ENCODE measurements at places on chromosomes 1 and 21.

DNA sequence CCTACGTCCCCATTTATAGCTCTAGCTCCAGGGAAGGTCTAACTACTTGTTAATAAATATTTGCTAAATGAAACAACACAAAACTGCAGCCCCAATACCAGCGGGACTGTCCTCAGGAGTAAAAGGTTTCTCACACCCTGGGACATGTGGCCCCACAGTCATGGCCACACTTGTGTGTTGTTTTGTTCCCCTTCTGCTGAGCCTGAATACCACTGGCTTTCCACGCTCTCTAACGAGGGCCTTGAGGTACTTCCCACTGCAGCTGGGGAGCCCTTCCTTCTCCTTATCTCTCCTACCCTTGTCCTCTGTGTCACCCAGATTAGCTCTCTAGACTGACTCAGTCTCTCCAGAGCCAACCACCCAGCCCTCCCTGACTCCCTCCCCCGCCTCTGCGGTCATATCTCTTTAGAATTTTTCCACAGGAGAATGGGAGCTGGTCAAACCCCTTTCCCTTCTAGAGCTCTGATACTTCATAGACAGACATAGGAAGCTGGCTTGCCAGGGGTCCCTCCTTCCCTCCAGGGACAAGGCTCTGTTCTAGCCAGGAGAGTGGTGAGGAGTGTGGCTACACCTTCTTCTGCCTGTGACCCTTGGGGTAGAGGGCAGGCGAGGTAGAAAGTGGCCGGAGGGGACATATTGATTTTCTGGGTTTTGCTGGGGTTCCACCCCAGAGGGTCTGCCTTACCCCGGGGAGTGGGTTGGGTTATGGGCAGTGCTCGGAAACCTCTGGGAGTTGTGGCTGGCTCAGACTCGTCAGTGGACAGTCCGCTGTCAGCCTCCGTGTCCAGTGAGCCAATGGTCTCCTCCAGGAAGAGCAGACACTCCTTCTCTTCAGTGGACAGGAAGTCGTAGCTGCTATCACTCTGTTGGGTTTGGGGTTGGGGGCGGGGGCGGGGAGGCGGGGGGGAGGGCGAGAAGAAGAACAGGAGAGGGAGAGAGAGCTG lies 8.1 kb downstream of the C1orf116 start:
- DNase-seq = peak; percentile 74

DNA sequence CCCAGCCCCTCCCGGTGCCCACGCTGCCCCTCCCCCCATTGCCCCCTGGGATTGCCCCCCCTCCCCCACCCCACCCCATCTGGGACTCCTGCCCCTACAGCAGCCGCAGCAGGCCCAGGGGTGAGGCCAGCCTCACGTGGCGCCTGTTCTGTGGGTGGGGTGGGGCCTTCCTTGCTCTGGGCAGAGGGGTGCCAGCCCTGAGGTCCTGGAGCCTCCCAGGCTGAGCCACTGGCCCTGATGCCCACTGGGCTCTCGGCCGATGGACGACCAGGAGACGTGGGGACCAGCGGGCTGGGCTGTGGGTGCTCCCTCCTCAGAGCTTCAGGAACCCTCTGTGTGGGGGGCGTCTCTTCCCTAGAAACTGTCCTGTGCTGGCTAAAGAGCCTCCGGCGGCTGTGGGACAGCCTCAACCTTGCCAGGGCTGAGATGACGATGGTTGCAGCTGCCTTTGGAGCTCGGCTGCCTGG lies 5.8 kb upstream of the C1orf159 start:
- no peak for DNase-seq

GRCh38 chr1:91846007-91846638 lies 39.8 kb downstream of the TGFBR3 start:
- DNase-seq = peak; percentile 73

GRCh38 chr1:69533343-69533742 lies 34.4 kb upstream of the LRRC7 start:
- DNase-seq = no peak

DNA sequence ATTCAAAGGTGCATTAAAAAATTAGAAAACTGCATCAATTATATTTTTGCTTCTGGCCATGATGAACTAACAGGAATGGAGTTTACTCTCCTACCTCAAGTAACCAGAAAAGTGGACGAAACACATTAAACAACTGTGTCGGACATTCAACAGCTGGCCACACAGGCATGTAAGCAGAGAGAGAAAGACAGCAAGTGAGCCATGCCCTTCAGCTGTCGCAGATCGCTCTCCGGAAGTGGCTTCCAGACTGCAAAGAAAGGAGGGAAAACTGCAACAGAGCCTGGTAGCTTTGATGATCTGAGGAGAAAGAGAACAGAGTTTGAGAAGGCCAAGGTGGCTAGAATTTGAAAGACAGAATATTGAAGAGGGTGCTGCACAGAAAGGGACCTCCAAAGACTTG lies 557.2 kb downstream of the MATN1 start:
- no peak for DNase-seq

DNA sequence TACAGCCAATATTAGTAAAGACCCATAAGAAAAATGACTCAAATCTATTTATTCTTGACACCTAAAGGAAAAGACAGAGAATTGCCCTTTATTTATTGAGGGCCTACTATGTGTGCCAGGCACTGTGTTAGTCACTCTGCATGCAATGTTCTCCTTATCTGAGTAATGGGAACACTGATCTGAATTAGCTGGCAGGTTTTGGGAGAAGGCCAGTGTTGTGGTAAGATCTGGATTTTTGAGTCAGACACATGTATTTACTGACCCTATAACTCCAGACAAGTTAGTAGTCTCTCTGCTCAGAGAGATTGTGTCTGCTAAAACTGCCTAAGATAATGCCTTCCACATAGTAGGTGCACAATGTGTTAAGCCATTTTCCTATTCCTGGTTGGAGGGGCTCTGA lies 17.3 kb downstream of the LCE4A start:
- DNase-seq = no peak

- no peak for DNase-seq
Observed at GRCh38 chr1:14604414-14604813, 5.9 kb downstream of the KAZN start.

- peak; percentile 58 for DNase-seq
Observed at GRCh38 chr21:21163904-21164303, 165.7 kb downstream of the NCAM2 start.

DNA sequence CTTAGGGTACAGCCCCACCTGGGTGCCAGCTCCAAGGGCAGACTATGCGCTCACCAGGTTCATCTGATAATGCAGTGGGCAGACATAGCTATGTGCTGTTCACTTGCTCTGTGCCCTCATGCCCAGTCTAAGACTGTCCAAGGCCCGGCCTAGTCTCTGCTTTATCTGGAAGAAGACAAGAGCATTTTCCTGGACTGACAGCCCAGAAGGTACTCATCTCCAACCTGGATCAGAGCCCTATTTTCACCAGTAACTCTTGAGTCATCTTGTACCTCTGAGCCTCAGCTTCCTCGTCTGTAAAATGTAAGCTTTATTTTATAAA lies 28.5 kb upstream of the LRRC8C start:
- no peak for DNase-seq

- peak; percentile 5 for DNase-seq
Observed at GRCh38 chr1:20921285-20921684, 134.2 kb upstream of the HP1BP3 start.

- peak; percentile 44 for DNase-seq
Observed at GRCh38 chr1:27102707-27103468, 52.0 kb downstream of the SLC9A1 start.

- DNase-seq = peak; percentile 3
Observed at GRCh38 chr1:244952940-244953339, 88.6 kb upstream of the HNRNPU start.

DNA sequence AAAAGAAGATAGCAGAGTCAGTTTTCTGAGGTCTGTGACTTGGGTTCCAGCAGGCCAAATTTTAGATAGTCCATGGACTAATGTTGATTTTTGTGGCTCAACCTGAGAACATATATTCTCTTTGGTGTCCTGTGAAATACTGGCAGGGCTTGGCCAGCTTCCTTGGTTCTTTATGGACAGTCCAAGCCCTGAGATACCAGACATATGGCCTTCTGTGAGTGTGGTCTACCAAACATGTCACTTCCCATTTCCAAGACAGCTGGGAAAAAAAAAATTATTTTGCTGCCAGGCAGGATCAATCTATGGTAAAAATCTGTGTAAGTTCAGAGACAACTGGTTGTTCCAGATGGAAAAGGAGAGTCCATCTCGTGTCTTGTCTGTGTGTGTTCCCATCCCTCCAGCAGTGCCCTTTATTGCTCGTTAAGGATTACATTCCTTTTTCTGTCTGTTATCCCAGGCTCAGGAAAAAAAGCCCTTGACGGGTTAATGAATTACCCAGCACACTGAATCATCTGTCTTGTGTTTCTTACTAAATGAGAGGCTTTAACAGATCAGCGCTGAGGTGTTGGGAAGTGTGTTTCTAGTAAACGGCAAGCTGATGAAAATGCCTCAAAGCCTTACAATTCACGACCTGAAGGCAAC lies 33.4 kb upstream of the XPR1 start:
- DNase-seq = no peak

DNA sequence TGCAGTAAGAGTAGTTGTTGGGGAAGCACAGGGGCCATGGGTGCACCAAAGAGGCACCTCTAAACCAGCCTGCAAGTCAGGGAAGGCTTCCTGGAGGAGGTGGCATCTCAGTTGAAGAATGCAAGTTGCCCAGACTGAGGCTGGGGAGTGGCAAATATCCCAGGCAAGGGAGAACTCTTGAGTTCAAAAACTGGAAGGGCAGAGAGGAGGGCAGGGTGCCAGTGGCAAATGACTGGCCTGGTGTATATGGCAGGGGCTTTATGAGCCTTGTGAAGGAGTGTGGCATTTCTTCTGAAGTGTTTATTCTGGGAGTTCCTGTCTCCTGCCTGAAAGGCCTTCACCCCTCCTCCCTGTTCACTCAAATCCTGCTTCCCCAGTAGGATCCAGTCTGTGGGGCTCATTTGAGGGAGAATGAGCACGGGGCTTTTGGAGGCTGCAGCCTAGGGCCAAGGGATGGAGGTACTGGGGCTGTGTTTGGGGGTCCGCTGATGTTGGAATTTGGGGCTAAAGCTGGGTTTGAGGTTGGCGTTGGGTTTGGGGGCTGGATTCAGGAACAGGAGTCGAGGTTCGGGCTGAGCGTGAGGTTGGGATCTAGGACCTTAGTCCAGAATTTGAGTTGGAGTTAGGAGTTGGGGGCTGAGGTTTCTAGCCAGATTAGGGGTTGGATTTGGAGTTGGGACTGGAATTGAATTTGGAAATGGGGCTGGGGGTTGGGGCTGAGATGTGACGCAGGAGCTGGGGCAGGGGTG lies at the start of gene TMEM125:
Gene TMEM125 (plus strand): TSS at position 357 of the 749 bp plus-strand sequence. CDS start 2,740 bp downstream, outside the sequence.
- DNase-seq = no peak

DNA sequence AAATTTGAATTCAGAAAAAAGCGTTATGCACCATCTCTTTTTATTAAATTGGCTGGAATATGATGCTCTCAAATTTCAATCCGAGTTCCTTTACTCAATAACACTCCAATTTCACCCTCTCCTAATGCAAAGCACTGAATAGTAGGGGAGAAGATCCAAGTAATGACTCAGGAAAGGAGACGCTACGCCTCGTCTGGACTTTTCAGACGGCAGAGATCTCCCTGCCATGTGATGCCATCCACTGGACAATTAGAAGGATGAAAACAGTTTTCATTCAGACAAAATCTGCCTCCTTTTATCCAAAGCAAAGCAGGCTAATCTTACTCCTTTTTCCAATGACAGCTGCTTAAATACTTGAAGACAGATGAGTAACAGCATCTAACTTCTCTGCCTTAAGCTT lies 242.4 kb upstream of the GREM2 start:
- DNase-seq = peak; percentile 13

- DNase-seq = peak; percentile 33
Observed at GRCh38 chr1:107689159-107689558, 275.8 kb downstream of the VAV3 start.

All from RPMI7951 (cell line).